DMS53 (cell line): ENCODE measurements at places on chromosomes 4 and X.

DNA sequence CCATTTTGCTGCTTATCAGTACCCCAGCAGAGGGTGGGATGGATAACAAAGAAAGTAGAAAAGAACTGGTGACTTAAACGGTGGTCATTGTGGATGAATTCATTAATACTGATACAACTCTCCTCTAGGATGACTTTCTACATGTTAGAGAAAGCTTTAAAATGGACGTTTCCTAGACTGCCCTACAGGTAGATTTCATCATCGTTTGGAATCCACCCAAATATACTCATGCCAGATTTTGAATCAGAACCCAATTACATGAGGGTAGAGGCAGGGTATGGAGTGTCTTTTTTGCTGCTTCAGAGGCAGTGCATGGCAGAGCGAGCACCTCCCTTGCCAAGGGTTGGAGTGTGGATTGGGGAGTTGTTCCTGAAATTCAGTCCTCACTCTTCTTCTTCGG lies 13.3 kb upstream of the ANTXR2 start:
- no peak for DNase-seq

DNA sequence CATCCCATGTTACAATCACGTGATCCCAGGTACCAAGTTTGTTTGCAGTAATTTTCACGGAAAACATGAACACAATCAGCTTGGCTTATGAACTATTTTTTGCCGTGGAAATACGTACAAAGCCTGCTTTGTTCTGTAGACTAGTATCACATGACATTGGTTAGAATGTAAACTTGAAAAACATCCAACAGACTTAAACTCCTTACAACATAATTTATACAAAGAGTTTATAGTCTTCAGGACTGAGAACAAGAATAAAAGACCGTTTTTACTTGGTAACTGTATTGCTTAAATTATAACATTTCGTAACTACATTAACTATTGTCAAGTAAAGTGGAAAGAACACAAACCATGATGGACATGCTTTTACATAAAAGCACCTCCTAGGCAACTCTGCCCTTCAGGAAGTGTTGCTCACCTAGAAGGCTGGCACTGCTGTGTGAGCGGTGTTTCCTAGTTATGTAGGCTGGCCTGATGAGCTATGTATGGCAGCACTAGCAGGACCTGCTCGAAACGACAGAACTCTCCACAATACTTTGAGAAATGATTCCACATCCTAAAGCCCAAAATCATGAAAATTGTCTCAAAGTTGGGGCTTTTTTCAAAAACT lies 41.8 kb upstream of the WDR1 start:
- DNase-seq: peak; percentile 9

DNA sequence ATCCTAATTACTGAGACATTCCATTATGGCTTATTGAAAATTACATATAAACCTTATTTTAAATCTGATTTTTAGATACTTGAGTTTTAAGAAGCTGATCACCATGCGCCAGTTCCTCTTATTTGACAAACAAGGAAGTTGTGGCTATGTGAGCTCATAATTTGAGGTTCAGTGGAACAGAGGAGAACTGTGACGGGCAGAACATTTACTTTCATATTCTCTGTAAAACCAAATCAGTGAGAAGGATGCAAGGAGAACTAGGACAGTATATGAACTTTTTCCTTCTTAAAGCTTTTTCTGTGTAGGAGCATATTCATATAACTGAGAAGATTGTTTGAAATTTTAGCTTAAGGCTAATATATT lies 25.3 kb downstream of the STIM2 start:
- peak; percentile 23 for DNase-seq

- no peak for DNase-seq
Measured at GRCh38 chr4:112312610-112313239, 15.6 kb downstream of the ALPK1 start.

- DNase-seq: no peak
Measured at GRCh38 chr4:180950377-180950776, 1292.8 kb upstream of the TENM3 start.

DNA sequence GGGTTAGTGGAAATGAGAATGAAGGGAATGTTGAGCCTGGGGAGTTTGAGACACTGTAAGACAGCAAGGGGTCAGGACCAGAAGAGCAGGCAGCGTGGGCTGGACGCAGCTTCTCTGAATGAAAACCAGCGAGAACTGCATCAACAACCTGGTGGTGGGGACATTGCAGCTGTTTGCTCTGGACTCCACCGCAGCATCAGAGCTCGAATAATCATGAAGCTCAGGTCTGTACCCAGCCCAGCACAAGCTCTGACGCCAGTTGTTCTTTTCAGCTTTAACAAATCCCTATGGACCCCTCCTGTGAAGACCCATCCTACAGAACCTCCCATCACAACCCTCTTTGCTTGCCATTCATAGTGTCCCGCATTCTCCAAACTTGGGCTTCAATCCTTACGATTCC lies 106.8 kb upstream of the PNPLA4 start:
- DNase-seq: no peak

DNA sequence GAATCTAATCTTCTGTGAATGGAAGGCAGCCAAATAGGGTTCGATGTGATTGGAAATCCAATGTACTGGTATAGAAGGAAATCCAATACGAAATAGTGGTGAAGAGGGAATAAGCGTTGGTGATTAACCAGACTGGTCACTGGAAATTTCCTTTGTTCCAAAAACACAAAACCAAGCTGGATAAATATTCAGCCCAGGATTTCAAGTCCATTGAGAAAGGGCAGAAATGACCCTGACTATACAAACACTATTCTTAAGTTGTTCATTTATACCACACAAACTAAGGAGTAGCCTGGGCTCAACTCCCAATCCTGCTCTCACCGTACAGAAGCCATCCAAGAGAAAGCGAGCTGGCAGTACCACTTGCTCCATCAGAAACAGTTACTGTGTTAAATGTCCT lies 32.2 kb downstream of the PCDH19 start:
- DNase-seq: no peak

- DNase-seq: peak; percentile 16
Measured at GRCh38 chrX:107715331-107716117, 60.1 kb downstream of the TSC22D3 start.

- DNase-seq: no peak
Measured at GRCh38 chr4:180280726-180281297, 1962.4 kb upstream of the TENM3 start.

- DNase-seq: no peak
Measured at GRCh38 chr4:117225471-117225870, 140.1 kb upstream of the TRAM1L1 start.

GRCh38 chr4:181685461-181685860 lies 557.7 kb upstream of the TENM3 start:
- DNase-seq: no peak

- DNase-seq: no peak
Measured at GRCh38 chrX:17976955-17977354, 115.9 kb upstream of the RAI2 start.

DNA sequence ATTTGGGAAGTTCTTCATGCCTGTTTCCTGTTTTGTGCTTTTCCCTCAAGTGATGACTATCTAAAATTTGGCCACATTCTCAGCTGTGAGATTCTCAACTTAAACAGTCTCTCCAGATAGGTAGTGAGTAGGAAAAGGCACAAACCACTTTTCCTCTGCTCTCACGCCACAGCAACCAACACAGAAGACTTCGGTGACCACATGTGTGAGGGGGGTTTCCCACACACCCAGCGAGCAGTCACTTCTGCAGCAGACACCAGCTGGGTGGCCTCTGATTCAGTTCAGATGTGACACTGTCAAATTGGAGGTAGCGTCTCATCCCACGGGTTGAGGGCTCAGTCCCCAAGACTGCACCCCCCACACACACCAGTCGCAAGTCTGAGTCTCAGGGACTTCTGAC lies 25.1 kb upstream of the CLDN34 start:
- DNase-seq: no peak

GRCh38 chr4:4419896-4420295 lies 33.0 kb downstream of the NSG1 start:
- no peak for DNase-seq

GRCh38 chrX:65690057-65690855 lies 22.8 kb downstream of the MSN start:
- no peak for DNase-seq

DNA sequence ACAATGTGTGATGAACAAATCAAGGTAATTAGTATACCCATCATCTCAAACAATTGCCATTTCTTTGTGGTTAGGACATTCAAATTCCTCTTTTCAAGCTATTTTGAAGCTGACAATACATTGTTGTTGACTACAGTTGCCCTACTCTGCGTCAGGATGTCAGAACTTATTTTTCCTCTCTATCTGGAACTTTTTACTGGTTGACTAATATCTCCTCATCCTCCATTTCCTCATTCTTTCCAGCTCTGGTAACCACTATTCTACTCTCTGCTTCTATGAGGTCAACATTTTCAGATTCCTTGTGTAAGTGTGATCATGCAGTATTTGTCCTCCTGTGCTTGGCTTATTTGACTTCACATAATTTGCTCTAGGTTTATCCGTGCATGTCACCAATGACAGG lies 240.5 kb upstream of the HS3ST1 start:
- peak; percentile 11 for DNase-seq

GRCh38 chr4:114334884-114335330 lies 263.7 kb upstream of the UGT8 start:
- DNase-seq: no peak

- DNase-seq: no peak
Measured at GRCh38 chr4:53156896-53157295, 209.0 kb downstream of the SCFD2 start.

DNA sequence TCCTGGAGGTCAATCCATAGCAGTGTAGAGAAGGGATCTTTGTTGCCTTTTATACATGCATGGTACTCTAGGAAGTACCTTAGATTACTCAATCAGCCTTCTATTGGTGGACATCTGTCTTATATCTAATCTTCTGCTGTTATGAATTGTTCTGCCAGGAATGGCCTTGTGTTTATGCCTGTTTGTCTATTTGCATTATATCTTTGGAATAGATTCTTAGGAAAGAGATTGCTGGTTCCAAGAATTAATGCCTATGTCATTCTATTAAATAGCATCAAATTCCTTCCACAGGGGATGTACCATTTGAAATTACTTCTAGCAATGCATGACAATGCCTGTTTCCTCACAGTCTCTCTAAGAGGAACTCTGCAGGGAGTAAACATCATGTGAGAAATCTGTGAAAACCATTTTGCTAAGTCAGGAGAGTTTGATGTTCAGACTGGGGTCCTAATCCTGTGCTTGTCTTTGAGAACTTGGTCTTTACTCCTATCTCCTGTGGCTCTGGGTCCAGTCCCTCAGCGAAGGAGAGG lies 42.5 kb downstream of the BEX3 start:
- no peak for DNase-seq

- no peak for DNase-seq
Measured at GRCh38 chrX:45762699-45763647, 562.3 kb upstream of the DIPK2B start.

DNA sequence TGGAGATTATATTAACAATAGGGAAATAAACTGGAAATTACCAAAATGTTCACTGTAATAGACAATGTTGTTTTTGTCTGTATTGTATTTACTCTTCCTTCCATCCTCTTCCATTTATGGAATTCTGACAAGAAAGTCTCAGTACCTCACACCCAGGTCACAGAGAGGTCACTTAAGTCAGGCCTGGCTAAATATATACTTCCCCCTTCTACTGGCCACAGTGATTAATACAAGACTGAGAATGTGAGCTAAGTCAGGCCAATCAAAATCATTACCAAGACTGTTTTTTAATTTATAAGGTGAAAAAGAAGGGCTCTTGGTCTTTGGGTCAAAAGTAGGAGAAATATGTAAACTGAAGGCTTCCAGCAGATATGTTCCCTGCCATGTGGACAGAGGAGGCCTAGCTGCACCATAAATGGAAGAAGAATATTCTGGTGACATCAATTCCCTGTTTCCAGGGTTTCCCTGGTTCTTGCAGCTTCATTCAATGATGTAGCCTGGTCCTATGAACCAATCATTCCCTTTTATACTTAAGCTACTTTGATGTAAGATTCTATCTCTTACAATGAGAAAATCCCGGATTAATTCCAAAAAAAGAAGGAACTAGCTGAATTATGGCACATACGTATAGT lies 64.3 kb downstream of the LRBA start:
- peak; percentile 4 for DNase-seq

DNA sequence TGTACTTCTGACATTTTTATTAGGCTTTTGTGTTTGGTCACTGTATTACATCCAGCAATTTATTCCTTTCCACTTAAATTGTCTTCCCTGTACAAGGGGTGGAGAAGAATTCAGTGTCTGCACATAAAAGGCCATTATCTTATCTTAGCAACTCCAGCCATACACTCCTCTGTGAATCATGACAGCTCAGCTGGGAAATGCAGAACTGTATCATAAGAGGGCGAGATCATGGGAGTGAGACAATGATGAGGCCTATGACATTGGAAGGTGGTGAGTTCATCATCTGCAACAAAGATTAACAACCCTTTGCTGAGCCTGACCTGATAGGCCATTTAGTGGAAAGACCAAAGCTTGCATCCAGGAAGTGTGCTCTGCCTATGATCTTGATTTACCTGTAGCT lies 33.3 kb downstream of the SLIT2 start:
- DNase-seq: peak; percentile 37

DNA sequence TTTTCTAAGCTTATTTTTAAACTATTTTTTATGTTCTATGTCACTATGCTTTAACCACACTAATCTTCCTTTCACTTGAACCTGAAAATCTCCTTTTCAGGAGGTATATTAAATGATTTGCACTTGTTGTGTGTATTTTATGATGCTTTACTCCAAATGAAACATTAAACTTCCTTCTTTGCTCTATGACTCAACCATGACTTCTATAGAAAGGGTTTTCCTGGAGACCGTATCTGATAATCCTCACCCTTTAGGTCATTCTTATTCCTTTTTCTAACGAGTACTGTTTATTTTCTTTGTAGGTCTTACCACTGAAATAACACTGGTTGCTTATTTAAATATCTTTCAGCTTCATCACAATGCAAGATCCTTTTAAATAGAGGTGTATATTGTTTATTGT lies 1163.2 kb downstream of the PCDH18 start:
- DNase-seq: peak; percentile 69

DNA sequence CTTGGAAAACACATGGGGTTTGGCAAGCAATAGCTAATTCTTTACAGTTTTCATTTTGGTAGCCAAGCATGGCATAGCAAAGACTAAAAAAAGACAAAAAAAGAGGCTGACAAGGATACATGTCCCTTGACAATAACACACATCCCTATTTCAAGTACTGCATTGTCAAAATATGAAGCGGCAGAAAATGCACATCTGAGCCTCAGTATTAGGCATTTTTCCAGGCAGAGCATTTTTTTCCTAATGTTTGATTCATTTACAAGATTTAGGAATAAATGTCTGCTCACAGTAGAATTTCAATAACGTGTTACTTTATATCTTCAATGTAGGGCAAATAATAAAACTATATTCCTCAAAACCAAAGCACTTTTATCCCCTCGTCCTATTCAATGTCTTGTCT lies 216.3 kb upstream of the PCDH18 start:
- DNase-seq: no peak

GRCh38 chr4:28557755-28558154 lies 1697.1 kb downstream of the STIM2 start:
- no peak for DNase-seq

GRCh38 chr4:101172369-101172768 lies 175.0 kb downstream of the PPP3CA start:
- no peak for DNase-seq
